ENCODE measurements at places on chromosomes 5 and 9. TPM values are rescaled to one million over a fixed set of nuclear protein-coding genes. Genes with fewer than 3 reads are reported as not detected.

The LHX3 gene
- total RNA-seq, result not detected

The TMEM232 gene
- 3.0 TPM for total RNA-seq

The BTNL3 gene
- not detected for total RNA-seq

The GPR151 gene
- total RNA-seq, result not detected

The UBE2D2 gene
- total RNA-seq, result 166 TPM

The SLCO4C1 gene
- 3.9 TPM for total RNA-seq

The TSSK1B gene
- 0.16 TPM for total RNA-seq

The DOCK2 gene
- 0.77 TPM for total RNA-seq

The IL33 gene
- not detected for total RNA-seq

The EDIL3 gene
- total RNA-seq, result 1.2 TPM

The BARHL1 gene
- not detected for total RNA-seq

The EGFLAM gene
- total RNA-seq, result 9.1 TPM

The TRMO gene
- total RNA-seq, result 11.4 TPM

The MOB3B gene
- 21.8 TPM for total RNA-seq

The WDR38 gene
- not detected for total RNA-seq

All from neural crest cell (in vitro differentiated cells).